ENCODE measurements at places on chromosomes 1 and 21.

- DNase-seq, result no peak
Observed at GRCh38 chr1:10644307-10645128, 151.9 kb downstream of the CASZ1 start.

DNA sequence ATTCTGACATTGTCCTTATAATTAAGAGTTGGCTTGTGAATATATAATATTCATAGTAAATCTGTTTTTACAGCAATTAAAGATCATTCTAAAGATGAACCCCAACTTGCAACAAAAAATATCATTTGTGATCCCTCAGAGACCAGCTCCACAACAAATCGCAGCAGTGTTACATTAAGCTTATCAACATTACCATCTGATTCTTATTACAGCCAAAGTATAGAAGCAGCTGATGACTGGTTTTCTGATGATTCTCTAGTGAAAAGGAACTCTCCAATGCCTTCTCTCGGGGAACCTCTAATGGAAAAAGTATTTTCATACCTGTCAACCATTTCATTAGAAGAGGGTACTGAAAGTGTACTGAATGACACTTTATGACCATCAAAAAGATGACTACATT lies 45.4 kb downstream of the C1orf185 start:
- no peak for DNase-seq

GRCh38 chr1:194295685-194296084 lies 1109.3 kb upstream of the B3GALT2 start:
- DNase-seq, result peak; percentile 9

- DNase-seq, result no peak
Observed at GRCh38 chr1:206754011-206754410, 16.6 kb upstream of the IL19 start.

GRCh38 chr1:216887032-216887431 lies 163.8 kb upstream of the ESRRG start:
- no peak for DNase-seq

GRCh38 chr1:15736892-15737261 lies 819 bp downstream of the SLC25A34 start:
- no peak for DNase-seq

DNA sequence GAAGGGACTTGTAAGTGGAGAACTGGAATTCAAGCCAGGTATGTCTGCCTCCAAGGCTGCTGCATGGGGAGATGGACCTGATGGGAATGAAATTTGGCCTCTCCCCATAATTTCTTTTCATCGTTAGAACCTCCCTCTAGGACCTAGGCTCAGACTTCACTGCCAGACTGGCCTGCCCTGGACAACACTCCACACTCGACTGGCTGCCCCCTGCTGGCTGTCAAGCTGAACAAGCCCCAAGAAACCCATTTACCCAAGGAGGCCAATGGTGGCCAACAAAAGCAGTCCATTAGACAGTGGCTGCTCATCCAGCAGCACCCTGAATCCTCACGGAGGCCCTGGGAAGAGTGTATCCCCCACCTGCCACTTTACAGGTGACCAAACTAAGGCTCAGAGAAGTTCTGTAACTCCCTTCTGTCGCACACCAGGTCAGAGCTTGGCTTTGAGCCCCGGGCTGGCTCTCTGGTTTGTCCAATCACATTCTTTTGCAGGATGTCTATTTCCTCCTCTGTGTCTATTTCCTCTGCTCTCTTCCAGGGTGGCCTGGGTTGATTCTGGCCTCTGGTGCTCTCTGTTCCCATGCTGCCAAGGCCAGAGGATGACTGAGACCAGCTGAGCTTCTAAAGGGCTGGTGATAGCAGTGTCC lies 3.8 kb downstream of the RNF186 start:
- DNase-seq, result no peak

- DNase-seq, result no peak
Observed at GRCh38 chr21:36149788-36150711, 6.6 kb upstream of the DOP1B start.

GRCh38 chr1:44849575-44850132 lies 6.6 kb upstream of the PTCH2 start:
- no peak for DNase-seq

GRCh38 chr1:210731193-210731592 lies 402.5 kb downstream of the HHAT start:
- no peak for DNase-seq
